Activated CD8-positive, alpha-beta memory T cell treated with anti-CD3 and anti-CD28 coated beads, Interleukin-2, amount 50 U/mL, for 48 hours (primary cell): ENCODE measurements at places on chromosomes 5 and 9.

- no peak for DNase-seq
Measured at GRCh38 chr5:6194906-6195612, 183.3 kb downstream of the MED10 start.

DNA sequence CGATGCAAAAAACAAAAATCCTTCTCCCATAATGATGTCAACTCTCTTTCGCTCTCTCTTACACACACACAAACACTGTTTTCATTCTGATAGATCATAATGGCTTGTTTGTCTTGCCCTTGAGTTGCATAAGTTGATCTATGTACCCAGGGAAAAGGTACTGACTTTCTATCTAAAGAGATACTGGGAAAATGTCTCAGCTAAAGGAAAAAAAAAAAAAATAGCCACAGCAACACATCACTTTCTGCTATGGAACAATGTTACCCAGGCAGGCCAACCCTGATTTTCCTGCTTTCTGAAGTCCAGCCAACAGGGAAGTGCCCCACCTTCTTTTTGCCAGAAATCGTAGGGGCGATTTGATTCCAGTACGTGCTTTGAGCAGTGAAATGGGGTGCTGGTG lies 212.6 kb upstream of the ACTBL2 start:
- DNase-seq: no peak

DNA sequence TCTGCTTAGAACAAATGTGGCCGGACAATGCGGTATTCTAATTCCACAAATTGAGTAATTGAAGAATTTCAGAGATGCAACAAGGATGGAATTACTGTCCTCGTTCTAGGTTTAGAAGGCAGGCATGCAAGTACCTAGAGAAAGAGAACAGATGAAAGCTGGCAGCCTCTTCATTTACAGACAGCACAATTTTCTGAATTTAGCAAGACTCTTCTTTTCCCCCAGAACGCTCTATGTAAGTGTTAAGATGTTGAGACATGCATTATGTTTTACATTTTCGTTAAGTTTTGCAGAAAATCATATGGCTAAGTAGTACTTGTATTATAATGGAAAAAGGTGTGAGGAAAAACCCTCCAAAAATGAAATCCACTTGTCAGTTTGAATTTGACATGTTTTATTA lies 259.5 kb upstream of the ARRDC3 start:
- DNase-seq: no peak

DNA sequence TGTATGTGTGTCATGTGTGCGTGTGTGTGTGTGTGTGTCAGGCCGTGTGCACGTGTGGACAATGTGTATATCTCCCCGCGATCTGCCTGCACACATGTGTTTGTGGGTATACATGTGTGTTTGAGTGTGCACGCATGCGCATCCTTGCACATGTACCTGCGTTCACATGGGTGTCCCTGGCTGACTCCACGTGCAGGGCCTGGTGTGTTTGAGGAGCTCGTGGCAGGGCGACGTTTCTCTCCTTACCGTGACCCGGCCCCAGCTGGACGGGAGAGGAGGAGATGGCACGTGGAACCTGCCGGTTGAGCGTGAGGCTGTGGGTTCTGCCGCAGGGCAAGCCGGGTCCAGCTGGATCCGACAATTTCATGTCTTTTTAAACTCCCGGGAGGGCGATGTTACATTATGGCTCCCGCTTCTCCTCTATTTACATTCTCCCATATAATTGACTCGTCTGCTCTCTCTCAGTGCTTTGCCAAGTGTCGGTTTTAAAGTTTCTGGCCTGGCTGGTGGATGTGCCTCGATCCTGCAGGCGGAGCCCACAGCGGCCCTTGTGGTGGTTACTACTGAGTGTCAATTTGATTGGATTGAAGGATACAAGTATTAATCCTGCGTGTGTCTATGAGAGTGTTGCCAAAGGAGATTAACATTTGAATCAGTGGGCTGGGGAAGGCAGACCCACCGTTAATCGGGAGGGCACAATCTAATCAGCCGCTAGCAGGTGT lies 5.9 kb downstream of the COL5A1 start:
- no peak for DNase-seq

DNA sequence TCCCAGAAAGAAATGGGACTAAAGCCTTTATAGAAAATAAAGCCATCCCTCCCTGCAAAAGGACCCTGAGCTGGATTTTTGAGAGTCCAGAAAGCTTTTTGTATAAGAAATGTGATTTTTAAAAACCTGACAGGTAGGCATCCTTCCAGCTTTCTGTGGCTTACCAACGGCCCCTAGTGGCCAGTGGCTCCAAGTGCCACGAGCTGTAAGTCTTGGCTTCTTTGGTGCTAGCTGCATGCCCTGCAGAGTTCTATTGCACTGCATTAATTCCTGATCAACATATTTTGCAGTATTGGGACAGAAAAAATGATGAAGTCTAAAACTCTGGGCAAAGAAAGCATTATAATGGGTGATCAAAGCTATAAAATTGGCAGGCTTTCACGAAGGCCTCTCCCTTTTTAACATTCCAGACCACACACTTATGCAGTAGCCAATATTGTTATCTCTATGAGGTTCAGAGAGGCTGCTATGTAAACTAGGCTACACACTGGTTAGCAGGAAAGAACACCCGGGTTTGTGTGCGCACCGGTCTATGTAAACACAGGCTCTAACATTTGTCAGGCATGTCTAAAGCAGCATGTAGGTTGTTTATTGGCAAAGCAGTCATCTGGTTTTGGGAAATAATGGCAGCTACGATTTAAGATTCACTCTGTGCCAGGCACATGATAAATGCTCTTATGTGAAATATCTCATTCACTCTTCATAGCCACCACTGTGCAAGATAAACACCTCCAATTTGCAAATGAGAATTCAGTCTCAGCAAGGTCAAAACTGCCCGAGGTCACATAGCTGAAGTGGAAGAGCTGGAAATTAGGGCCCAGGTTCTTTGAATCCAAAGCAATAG lies 55.2 kb downstream of the NMUR2 start:
- peak; percentile 51 for DNase-seq

- no peak for DNase-seq
Measured at GRCh38 chr5:169628892-169629291, 8.2 kb upstream of the DOCK2 start.

DNA sequence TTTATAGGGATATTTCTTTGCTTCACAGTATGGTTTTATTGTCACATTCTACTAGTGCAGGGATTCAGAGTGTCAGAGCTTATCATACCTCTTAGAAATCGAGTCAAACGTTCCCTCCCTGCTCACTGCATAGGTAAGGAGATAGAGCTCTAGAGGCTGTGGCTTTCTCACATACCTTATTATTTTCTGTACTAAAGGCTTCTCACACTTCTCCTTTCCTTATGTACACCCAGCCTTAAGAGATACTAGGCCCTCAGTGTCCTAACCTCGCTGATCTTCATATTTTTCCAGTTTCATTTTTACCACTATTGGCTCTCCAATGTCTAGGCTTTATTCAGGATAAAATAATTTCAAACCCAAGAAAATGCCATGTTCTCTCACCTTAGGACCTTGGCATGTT lies 297.3 kb upstream of the RIOK2 start:
- DNase-seq: no peak

- no peak for DNase-seq
Measured at GRCh38 chr5:91121347-91121993, 261.6 kb downstream of the ARRDC3 start.

- no peak for DNase-seq
Measured at GRCh38 chr5:139474890-139475791, 4.3 kb downstream of the SMIM33 start.

DNA sequence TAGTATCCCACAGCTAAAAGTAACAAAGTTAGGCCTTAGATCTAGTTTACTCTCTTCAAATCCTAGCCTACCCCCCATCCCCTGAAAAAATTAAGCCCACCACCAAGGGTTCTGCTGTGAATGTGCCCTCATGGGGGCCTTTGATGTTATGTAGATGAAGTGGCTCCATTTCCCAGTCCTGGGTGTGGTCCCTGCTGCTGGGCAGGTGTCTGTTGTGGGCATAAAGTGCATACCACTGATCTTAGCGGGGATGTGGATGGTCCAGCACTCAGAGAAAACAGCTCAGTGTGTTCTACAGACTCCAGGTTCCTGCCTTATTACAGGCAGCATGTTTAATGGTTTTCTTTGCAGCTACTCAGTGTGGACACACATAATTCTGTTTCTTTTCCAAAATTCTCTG lies 1.9 kb downstream of the PCBD2 start:
- DNase-seq: no peak

GRCh38 chr9:128505414-128505765 lies 871 bp downstream of the GLE1 start:
- no peak for DNase-seq

DNA sequence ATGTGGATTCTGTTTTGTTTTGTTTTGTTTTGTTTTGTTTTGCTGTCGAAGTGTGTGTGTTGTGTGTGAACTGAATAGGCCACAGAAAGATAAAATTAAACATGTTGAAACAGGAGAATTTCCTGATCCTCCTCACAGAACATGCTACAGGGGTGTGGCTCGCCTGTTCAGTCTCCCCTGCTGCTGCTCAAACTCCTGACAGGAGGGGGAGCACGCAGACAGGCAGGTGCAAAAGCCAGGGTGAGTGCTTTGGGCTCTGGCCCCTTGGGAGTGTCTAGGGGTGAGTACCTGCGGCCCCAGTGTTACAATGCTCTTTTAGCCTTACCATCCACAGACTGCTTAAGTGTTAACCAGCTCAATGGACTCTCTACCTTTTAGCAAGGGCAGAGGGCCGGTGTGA lies 473.5 kb downstream of the MAT2B start:
- DNase-seq: no peak

DNA sequence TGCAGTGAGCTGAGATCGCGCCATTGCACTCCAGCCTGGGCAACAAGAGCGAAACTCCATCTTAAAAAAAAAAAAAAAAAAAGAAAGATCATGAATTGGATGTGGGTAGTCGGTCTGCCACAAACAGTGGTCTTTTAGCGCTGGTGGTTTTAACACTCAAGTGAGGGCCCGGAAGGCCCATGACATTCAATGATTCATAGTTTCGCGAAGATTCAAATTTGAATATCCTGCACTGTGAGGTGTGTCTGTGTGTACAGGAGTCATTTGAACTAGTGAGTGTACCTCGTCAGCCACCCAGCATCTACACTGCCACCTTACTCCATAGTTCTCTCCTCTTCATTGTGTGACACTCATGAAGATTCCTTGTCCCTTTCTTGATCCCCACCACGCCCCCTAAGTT lies 41.3 kb downstream of the CFAP77 start:
- DNase-seq: no peak

DNA sequence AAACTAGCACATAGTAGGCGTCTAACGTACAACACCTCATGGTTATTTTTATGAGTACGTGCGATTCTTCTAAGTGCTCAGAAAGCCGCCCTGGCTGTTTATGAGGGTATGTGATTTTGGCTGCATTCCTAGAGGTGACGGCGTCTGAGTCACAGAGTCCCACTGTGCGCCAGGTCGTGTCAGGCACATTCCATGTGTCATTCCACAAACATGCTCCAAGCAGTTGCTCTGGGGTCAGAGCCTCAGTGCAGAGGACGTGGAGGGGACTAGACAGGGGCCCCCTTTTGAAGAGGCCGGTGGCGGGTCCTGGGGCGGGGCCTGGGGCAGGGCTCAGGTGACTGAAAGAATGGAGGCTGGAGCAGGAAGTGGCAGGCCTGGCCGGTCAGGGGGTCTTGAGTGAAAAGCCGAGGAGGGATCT lies 51.9 kb downstream of the NEK6 start:
- DNase-seq: no peak

DNA sequence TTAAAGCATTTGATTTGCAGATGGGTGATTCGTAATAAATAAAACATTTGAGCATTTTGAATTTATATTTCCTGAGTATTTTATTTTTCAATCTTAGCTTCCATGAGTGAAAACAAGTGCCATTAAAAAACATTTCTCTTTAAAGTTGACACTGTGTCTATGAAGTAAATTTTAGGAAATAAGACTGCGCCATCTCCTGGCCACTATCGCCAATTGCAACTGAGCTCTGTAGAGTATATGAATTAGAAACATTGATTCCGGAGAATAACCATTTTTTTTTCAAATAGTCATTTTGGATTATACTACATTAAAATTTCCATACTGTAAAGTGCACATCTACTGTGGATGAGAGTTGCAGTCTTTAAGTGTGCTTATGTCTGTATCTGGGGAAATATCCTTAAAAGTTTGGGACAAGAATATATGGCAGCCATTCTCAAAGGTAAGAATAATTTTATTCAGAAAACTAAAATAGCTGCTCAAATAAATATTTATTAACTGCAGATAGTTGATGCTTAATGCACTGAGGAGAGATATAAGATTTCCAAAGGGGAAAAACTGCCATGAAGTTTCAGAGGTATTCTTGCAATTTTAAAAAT lies 5.9 kb downstream of the DMRTA1 start:
- DNase-seq: peak; percentile 58

DNA sequence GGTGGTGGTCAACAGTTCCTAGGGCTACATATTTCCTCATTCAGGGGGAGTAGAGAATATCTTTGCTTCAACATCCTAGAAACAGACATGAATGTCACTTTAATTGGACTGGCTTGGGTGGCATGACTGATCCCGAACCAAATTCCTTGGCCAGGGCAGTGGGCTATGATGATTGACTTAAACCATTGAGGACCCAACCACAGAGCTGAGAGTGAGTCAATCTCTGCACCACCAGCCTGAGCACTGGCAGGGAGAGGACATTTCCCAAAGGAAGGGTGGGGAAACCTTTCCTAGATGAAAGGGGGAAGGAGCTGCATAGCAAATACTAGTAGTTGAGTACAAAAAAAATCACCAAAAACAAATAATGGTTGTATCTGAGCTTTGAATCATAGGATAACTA lies 52.8 kb upstream of the ENTREP1 start:
- no peak for DNase-seq

GRCh38 chr5:167798448-167798847 lies 493.0 kb upstream of the WWC1 start:
- no peak for DNase-seq

GRCh38 chr5:139895647-139896046 lies 100.0 kb downstream of the PSD2 start:
- no peak for DNase-seq

GRCh38 chr5:56977822-56978221 lies 25.9 kb upstream of the MIER3 start:
- DNase-seq: no peak

GRCh38 chr5:122730456-122730855 lies 44.4 kb upstream of the SNX2 start:
- DNase-seq: no peak

DNA sequence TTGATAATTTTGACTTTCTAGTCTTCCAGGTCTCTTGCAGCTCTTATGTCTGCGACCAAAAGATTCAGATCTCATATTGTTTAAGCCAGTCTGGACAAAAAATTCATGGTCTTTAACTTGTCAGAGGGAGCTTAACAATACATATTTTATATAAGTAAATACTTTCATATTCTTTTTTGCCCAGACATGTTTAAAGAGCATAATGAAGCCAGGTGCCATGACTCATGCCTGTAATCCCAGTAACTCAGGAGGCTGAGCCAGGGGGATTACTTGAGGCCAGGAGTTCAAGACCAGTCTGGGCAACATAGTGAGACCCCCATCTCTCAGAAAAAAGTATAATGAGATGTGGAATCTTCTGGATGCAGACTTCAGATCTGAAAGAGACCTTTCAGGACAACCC lies 69.8 kb downstream of the JMY start:
- no peak for DNase-seq

DNA sequence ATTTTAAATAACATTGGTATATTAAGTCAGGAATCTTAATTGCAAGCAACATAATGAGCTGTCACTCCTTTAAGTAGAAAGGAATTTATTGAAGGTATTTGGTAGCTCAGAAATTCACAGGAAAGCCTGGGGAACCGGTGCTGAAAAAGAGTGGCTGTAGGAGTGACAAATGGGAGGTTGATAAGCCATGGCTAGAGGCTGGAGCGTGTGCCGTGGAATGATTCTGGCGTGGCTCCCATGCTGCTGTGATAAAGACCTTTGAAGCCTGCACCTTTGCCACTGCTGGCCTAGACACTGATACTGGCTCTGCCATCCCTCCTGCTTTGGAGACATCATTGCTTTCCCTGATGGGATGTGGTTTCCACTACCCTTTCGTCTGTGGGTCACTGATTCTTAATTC lies 65.7 kb upstream of the ATG10 start:
- no peak for DNase-seq
